ENCODE measurements at places on chromosomes 5 and 9.

- DNase-seq: no peak
Observed at GRCh38 chr5:33612386-33612785, 171.6 kb downstream of the TARS1 start.

DNA sequence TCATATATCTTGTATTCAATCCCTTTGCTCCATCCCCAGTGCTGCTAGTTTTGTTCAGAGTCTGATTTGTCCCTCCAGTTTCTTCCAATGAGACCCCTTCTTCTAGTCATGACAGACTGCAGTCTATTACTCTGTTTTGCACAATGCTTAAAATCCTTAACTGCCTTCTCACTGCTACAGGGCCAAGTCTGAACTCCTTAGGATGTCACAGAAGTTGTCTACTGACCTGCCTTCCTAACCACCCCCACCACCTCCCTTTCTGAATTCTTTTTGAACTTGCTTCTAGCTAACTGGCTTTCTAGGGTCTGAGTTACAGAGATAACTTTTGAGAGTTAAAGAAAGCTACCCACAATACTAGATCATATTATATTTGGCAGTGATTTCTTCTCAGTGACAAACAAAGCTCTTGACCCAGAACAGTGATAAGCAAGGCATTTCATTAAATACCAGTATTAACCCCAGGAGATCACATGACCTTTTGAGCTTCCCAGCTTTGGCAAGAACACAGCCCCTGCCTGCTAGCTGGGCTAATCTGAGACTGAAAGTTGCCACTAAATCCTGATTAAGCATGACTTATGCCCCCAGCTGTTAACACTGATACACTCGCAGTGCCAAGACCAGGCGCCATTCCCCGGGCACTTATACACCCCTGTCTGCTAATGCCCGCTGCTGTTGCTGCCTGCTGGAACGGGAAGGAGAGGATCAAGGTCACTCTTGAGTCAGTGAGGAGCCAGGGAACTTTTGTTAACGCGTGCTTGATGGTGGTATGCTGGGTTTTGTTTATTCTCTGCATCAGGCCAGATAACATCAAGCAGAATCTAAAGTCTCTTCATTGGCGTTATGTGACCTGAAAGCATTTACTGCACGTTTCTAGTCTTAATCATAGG is 36.4 kb upstream of the ADAMTSL1 start:
- DNase-seq: peak; percentile 71

GRCh38 chr5:52491818-52492217 is 295.9 kb upstream of the ITGA1 start:
- no peak for DNase-seq

- no peak for DNase-seq
Observed at GRCh38 chr5:33235824-33236223, 204.9 kb upstream of the TARS1 start.

- no peak for DNase-seq
Observed at GRCh38 chr9:137429546-137429890, 6.3 kb downstream of the NOXA1 start.

- no peak for DNase-seq
Observed at GRCh38 chr5:180865981-180866695, 5.1 kb upstream of the ZFP62 start.

DNA sequence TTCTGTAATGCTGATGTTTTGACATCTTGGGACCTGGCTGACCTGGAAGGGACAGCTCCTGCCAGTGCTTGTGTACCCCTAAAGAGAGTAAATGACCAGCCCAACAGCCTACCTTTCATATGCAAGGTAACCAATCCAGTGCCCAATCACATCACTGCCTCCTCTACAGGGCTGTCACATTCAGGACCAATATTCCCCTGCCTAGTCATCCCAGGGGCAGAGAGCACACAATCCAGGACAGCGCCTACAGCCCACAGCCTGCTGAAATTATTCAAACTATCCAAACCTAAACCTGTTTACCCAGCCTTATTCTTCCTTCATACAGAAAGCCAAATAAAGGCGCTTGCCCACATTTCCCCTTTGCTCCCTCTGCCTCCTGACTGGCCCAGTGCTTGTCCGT is 284.1 kb downstream of the CTNND2 start:
- no peak for DNase-seq

- DNase-seq: no peak
Observed at GRCh38 chr9:19732441-19732951, 56.3 kb downstream of the SLC24A2 start.

DNA sequence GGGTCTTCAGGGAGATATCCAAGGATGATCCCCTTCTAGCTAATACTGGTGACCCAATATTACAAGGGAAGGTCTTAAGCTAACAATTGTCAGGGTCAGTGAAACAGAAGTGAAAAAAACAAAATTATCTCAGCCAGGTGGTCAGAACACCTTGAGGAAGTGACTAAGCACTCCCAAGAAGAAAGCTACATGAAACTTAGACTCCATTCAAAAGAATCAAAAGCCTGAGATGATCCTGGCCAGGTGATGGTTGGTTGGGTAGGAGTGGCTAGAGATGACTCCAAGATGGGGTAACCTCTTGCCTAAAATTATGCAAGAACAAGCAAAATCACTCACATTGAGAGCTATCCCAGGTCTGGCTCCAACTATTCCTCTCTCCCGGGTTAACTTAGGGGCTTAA is 5.4 kb downstream of the VCP start:
- no peak for DNase-seq

DNA sequence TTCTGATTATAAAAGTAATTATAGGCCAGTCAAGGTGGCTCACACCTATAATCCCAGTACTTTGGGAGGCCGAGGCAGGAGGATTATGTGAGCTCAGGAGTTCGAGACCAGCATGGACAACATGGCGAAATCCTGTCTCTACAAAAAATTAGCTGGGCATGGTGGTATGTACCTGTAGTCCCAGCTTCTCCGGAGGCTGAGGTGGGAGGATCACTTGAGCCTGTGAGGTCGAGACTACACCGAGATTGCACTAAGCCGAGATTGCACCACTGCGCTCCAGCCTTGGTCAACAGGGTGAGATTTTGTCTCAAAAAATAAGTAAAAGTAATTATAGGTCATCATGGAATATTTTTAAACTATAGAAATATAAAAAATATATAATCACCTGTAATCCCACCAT is 18.1 kb downstream of the IRF1 start:
- DNase-seq: no peak

DNA sequence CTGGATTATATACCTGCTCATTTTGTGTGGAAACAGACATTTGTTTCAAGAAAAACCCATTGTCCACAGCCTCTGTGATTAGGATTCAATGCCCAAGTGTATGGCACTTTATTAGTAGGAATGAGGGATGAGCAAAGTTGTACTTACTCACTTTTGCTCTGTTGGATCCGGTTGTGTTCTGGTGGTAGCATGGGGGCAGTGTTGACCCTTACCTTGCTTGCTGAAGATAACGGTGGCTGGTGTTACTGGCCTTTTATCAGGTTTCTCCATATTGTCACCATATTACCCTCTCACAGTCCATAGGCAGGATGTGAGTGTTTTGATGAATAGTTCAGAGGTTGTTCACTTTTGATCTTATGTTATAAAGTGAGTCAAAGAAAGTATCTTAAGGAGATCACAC is 42.7 kb upstream of the NUDT12 start:
- no peak for DNase-seq

DNA sequence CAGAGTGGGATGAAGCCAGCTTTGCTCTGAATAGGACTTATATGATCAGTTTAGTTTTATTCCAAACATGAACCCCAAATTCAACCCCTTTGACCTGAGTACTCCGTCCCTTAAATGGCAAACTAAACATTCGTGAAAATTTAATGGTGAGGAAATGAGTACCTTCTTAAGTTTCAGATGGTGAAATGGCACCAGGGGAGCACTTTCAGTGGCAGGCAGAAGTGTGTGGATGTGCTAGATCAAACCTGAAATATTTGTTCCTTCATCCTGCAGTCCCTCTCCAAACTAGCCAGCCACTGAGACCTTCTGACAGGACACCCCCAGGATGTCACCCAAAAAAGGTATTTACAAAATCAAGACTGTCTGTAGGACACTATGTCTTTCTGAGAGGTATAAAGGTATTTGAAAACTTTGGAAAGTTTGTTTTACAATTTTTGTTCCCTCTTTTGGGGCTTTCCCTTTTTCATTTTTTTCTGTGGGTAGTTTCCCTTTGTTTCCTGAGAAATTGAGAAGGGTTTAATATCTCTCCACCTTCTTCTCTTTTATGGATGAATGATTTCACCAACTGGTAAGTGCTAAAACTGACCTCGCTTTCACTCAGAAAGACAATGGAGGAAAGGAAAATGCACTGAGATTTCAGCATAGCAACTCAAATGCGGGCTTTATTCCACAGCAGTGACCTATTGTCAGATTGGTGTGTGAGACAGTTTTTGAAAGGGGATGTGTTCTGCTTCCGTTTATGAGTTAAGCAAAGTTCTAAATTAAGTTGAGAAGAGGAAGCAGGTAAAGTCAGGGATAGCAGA is 127.1 kb downstream of the TMC1 start:
- no peak for DNase-seq

DNA sequence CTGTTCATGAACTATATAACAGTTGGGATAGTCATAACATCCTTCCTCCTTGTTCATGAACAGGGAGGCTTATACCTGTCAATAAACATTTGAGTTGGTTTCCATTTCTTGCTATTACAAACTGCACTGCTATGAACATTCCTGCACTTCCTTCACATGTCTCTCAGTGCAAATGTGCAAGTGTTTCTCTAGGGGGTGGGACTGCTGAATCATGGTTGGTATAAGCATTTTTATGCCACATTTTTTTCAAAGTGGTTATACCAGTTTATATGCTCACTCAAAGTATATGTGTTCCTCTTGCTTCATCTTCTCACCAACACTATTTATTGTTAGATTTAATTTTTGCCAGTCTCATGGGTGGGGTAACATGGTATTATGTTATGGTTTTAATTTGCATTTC is 25.8 kb upstream of the TPD52L3 start:
- DNase-seq: no peak

- DNase-seq: no peak
Observed at GRCh38 chr9:26341545-26341944, 551.1 kb downstream of the CAAP1 start.

GRCh38 chr5:66697796-66698564 is 101.8 kb downstream of the MAST4 start:
- DNase-seq: no peak

- no peak for DNase-seq
Observed at GRCh38 chr9:78575081-78575480, 278.2 kb downstream of the PSAT1 start.

DNA sequence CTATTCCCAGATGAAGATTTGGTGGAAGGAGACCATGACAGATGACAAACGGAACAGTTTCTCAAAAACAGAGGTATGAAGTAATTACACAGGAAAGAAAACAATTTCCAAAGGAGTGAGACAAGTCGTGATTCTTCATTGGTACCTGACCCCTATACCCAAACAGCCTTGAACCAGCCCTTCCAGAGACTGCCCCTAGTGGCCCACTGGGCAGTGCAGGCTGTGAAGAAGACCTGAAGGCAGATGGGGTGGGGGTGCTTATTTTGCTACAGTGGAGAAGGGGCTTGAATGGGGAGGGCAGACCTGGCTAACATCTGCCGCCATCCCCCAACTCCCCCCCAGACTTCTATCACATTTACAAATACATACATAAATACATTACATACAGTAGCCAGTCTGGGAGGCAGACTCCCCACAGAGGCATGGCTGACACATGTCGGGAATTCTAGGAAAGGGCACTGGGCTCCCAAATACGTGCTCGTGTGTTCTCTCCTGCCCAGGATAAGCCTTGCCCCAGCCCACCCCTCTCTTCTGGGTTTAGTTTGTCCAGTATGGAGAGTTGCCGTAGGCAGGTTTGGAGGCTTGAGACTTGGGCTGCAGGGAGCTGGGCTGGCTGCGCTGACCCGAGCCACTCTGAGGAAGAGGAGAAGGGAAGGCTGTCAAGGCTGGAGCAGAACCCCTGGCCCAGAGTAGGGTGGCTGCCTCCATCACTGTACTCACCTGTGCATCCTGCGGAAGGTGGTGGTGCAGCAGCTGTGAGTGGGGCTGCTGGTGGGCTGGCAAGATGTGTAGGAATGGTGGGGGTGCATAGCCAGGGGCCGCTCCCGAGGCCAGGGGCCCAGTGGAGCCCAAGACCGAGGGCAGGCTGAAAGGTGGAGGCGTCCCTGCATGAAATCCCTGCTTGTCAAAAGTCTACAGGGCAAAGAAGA is 105.3 kb downstream of the UBE2R2 start:
- DNase-seq: no peak

GRCh38 chr9:1726993-1727759 is 288.0 kb upstream of the SMARCA2 start:
- no peak for DNase-seq

DNA sequence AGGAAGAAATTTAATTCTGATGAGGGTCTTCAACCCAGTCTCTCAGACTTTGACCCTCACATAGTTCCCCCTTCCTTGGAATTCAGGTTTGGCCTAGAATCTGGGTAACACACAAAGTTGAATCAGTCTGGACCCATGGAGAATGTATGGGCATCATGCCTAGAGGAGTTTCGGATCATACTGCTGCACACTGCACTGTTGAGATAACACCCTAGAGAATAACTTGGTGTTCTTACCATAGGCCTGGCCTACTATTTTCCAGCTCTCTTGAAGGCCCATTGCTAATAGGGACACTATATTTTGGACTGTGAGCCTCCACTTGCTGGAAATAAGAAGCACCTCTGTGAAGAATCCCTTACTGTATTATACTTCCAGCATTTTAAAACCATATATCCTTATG is 413.5 kb downstream of the PLK2 start:
- no peak for DNase-seq

DNA sequence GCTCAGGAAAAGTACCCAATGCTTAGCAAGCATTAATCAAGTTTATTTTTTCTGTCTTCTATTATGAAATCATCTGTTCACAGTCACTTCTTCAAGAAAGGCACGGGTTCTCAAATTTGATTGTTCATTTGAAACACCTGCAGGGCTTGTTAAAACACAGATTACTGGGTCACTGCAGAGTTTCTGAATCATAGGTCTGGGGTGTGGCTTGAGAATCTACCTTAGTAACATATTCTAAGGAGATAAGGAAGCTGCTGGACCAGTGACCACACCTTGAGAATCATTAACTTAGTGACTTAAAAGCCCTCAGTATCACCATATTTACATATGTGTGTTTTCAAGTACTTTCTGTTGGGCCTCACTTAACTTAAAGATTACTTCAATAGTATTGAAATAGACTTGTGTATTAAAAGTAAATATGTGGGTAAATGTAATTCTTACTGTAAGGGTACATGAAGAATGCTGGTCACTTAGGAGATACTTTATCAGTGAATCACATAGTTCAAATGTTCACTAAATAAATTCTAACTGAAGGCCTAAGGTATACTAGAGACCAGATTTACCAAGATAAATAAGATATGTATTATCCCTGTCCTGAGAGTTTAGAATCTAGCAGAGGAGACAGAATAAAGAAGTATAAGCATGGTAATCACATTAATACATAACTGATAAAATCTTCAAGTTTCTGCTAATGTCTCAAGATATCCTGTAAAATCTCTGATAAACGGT is 1342.1 kb upstream of the C9orf72 start:
- no peak for DNase-seq

DNA sequence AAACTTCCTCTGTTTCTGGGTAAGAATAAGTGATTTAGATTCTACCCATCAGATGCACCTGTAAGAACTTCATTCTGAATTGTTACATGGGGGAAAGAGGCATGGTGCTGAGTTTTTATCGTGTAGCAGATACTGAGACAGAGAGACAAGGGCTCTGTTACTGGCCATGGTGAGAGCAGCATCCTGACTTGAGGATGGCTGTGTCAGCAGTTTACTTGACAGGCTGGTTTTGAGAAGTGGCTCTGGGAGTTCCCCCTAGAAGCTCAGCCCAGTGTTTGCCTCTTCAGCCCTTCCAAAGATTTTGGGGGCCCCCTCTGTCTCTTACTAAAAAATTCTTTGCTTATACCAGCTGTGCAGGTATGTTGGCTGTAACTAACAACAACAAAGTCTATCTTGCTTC is 510.5 kb downstream of the LRRC70 start:
- no peak for DNase-seq

Data from right atrium auricular region (tissue), 2 donors.